ENCODE measurements at places on chromosomes 7 and 10.

DNA sequence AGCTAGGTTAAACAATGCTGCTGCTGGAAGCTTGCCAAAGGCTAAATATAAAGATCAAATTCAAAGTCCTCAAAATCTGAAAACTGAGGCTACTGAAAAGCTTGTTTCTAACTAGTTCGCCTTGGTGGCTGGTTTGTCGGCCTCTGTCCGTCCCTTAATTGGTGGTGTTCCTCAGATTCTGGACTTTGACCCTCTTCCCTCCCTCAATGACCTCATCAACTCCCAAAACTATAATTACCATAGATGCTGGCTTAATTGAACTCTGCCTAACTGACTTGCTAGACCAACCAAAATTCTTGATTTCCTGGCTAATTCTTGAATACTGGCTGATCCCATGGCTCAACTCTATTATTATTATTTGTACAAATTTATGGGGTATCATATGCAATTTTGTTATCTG lies 15.6 kb downstream of the ARHGAP21 start:
- no peak for DNase-seq

DNA sequence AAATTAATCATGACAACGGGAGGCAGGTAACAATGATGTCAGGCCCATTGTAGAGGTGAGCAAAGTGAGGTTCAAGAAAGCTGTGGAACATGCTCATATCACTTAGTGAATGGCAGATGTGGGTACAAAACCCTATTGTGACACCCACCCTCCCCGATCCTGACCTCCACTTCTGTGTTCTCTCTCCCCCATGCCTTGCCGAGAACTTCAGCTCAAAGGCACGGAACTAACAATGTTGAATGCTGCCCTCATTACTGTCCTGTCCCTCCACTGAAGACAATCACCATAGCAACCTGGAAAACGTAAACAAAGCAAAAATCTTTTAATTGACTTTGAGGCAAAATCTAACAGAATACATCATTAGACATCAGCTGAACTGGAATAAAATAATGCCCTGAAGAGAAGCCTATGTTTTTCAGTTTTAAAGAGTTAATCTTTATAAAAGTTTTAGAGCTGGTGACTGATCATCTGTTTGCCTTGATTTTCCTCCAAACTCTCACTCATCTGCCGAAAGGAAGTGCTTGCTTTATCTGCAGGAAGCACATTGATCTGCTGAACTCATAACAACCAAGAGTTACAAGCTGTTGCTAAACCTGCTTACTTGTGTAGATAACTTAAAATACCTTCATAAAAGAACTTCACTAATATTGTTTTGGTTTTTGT lies 133.6 kb downstream of the CUBN start:
- DNase-seq = no peak

DNA sequence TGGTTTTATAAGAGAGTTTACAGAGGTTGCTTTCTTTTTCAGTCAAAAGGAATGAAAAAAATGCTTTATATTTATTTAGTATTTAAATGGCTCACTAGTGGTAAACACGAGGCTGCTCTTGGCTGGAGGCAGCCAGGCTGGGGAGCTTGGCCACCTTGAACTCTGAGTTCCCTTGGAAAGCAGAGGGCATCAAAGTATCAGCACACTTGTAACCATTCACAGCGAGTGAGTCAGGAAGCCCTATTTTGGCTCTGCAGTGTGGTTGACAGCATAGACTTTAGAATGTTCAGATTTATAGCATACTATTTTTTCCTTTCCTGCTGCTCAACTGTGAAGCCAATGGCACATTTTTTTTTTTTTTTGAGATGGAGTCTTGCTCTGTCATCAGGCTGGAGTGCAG lies 51.6 kb downstream of the CYCS start:
- DNase-seq = no peak

DNA sequence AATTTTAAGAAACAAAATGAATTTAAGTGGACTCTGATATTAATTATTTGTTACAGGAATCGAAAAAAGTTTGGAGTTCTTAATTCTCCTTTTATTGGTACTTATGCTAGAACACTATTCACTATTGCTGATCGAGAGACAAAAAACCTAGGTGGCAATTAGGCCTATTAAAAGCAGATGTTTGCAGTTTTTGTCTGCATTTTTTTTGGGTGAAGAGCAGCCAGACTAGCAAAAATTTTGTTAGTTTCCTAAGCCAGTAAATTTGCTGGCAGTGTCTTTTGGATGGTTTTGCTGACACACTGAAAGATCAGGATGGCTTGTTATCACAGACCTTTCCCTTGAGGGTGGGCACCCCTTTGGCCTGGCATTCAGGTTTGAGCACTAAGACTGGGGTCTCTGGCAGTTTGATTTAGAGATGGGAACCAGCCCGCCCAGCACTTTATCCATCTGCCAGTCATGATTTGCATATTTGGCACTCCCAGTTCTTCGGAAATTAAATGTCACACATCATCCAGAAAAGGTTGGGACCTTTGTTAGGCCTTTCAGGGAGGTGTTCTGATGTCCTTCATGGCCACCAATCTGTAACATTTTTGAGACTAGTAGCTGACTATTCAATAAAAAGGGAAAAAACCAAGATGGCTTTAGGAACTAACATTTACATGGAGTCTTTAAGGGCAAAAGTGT lies 57.3 kb downstream of the INPP5F start:
- DNase-seq = no peak

- no peak for DNase-seq
Observed at GRCh38 chr10:17443707-17444387, 10.5 kb downstream of the ST8SIA6 start.

DNA sequence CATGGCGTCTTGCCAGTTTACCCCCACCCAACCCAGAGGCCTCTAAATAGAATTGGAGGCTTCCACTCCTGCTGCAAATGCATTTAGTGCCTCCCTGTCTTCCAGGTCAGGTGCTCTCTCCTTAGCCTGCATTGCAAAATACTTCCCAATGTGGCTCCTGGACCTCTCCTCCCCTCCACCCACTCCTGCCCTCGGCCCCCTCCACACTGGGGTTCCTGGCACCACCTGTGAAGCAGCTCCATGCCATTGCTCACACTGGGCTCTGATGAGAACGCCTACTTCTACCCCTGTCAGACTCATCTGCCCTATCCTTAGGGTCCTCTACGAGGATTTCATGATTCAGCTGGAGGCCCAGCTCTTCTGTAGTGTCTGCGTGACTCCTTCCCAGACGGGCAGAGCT lies 37.4 kb downstream of the C10orf120 start:
- DNase-seq = no peak

- no peak for DNase-seq
Observed at GRCh38 chr7:127715901-127716300, 63.9 kb downstream of the SND1 start.

- DNase-seq = no peak
Observed at GRCh38 chr10:28151636-28152035, 151.2 kb downstream of the MPP7 start.

- DNase-seq = no peak
Observed at GRCh38 chr10:113178771-113179170, 228.7 kb downstream of the TCF7L2 start.

GRCh38 chr7:159136442-159136841 lies 8.2 kb downstream of the VIPR2 start:
- no peak for DNase-seq

DNA sequence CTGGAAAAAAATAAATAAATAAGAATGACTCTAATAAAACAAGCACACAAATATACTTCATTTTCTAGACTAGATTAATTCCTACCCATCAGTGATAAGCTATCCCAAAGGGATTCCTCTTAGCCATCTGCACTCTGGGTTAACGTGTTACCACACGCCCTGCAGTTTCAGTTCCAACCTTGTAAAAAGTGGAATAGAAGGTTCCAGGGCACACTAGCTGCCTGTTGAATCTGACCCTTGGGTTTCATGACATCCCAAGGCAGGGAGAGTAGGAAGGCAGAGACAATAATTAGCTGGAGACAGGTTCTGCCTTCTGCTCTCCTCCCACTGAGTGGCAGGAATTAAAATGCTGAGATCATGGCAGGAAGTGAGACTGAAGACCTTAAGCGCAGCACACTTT lies 33.5 kb downstream of the SLC37A3 start:
- DNase-seq = no peak

GRCh38 chr7:78605119-78605518 lies 806.5 kb downstream of the PHTF2 start:
- no peak for DNase-seq

GRCh38 chr10:75480374-75480773 lies 49.0 kb downstream of the LRMDA start:
- DNase-seq = no peak

All from Calu3 (cell line).